ENCODE measurements at places on chromosomes 12 and 14.

DNA sequence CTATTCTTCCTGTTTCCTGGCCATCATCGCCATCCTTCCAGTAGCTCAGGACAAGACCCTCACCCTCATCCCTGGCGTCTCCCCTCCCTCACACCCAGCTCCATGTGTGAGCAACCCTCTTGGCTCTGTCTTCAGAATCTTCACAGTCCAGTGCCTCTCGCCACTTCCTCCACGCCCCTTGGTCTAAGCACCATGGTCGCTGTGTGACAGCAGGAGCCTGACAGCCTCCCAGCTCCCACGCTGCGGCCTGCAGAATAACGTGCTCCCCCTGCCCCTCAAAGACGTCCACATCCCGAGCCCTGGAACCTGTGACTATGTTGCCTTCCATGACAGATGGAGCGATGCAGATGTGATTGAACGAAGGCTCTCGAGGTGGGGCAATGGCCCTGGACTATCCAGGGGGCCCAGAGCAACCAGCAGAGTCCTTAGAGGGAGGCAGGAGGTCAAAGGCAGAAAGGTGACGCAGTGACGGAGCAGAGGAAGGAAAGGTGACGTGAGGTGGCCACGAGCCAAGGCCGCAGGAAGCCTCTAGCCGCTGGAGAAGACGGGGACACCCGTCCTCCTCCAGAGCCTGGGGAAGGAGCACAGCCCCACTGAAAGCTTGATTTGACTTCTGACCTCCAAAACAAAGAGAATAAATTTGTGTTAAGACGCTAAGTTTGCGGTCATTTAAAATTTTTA lies 139.8 kb downstream of the CALM1 start:
- DNase-seq, result no peak

DNA sequence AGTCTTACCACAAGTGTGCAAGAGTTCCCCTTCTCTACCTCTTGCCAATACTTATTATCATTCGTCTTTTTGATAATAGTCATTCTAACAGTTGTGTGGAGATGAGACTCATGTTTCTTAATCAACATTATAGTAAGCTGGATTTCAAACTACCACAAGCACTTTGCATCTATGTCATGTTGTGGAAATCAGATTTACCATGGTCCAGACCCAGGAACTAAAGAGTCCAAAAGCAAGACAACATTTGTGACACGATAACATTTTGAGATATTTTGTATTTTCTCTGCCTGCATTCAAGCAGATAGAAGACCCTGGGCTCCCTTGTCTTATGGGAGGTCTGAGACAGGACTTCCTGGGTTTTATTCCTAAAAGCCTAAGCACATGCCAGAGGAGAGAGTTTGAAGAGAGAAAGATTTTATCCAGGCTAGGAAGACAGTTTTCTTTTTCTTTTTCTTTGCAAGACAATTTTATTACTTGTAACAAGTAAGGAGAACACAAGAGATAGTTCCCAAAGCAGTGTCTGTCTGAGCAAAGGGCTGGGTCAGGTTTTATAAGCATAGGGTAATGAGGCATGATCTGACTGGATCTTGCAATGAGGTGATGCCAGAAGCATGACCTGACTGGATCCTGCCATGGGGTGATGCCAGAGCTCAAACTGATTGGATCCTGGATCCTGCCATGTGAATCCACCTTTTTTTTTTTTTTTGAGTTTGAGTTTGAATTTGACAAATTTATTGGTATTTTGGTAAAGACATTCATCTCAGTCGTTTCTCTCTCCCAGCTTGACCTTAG lies 180.5 kb upstream of the HMGA2 start:
- DNase-seq, result no peak

- DNase-seq, result no peak
Observed at GRCh38 chr12:105854071-105854470, 284.7 kb downstream of the NUAK1 start.

- DNase-seq, result no peak
Observed at GRCh38 chr14:34359420-34360117, 102.5 kb downstream of the SPTSSA start.

Measured in H1 (cell line).